T-helper 2 cell treated with Interferon-gamma antibody and Interleukin-4, amounts not matched to agents 5 μg/mL and 100 μg/mL, for 36 hours (primary cell): ENCODE measurements at places on chromosomes 2 and 18.

DNA sequence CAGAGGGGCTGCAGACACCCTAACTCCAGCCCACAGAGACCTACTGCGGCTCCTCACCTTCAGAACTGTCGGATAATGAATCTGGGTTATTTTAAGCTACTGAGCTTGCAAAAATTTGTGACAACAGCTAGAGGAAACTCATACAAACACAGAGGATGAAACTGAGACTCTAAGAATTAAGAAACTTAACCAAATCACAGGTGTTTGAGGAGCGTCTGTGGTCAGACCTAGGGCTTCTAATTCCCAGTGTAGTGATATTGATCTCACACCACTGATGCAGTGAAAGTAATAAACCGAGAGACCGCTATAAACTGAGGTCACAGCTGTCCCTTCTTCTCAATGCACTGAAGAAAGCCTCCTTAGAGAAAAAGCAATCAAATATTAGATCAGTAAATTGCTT is 110.1 kb downstream of the RGPD3 start:
- H3K36me3 ChIP-seq: no peaks in the 10 kb centered on the region
- no peak overlapping the region for H3K4me3 ChIP-seq
- no peak for DNase-seq

DNA sequence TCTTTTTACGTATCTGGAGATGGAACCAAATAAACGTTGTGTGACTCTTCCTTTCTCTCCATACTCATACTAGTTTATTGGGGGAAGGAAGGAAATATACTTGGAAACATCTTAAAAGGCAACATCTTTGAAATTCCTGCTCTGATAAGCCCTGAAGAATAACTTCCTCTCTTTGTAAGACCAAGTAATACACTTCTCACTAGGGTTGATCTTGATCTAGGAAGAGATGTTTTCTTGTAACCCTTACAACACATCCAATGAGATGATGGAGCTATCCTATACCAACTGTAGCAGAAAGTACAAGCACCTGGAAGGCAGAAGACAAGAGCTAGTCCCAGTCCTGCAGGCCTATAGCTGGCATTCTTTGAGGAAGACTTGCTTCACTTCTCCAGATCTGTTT is 2.0 kb downstream of the ANKRD44 start:
- H3K36me3 ChIP-seq: peaks cover 31% of the 10 kb centered on the region
- peak overlapping the region; percentile 91 for H3K4me3 ChIP-seq
- no peaks in the 10 kb centered on the region for H3K27me3 ChIP-seq
- peak overlapping the region; percentile 96 for H3K27ac ChIP-seq

DNA sequence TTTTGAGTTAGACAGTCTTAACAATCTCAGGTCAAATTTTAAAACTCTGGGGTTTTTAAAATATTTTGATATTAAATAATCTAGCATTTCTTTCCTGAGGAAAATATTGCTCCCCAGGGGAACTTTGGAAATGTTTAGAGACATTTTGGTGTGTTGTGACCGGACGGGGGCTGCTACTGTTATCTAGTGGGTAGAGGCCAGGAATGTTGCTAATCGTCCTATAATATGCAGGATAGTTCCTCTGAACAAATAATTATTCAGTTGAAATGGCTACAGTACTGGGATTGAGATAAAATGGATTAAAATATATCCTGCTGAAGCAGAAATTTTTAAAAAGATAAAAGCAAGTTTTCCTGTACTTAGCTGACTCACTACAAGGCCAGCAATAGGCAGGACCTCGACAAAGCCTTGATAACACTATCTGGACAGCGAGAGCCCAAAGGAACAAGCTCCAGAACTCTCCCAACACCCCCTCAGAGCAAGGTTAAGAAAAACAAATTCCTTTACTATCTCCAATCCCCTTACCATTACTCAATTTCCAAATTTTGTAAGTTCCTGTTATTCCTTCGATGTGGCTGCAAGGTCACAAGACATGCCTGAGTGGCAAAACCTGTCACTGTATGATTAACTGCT is 1407.4 kb downstream of the SUCLG1 start:
- H3K27me3 ChIP-seq: no peaks in the 10 kb centered on the region
- H3K27ac ChIP-seq: no peak overlapping the region
- no peaks in the 10 kb centered on the region for H3K36me3 ChIP-seq
- H3K4me1 ChIP-seq: no peaks in the 10 kb centered on the region

DNA sequence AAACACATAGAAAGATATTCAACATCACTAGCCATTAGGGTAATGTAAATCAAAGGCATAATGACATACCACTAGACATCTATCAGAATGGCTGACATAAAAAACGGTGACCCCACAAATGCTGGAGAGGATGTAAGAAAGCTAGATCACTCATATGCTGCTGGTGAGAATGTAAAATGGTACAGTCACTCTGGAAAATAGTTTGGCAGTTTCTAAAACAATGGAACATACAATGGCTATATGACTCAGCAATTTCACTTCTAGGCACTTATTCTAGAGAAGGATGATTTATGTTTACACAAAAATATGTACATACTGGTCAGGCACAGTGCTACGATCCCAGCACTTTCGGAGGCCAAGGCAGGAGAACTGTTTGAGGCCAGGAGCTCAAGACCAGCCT is 87.3 kb downstream of the COLEC12 start:
- DNase-seq: no peak
- no peak overlapping the region for H3K27ac ChIP-seq
- H3K27me3 ChIP-seq: peaks cover 9% of the 10 kb centered on the region
- H3K36me3 ChIP-seq: no peaks in the 10 kb centered on the region
- H3K4me3 ChIP-seq: no peak overlapping the region
- peaks cover 2% of the 10 kb centered on the region for H3K4me1 ChIP-seq

GRCh38 chr18:48787203-48788151 is 163.3 kb downstream of the SMAD7 start:
- no peaks in the 10 kb centered on the region for H3K27me3 ChIP-seq
- no peak for DNase-seq
- peak overlapping the region; percentile 34 for H3K27ac ChIP-seq
- H3K4me3 ChIP-seq: no peak overlapping the region
- peaks cover 8% of the 10 kb centered on the region for H3K4me1 ChIP-seq

- DNase-seq: no peak
- H3K27me3 ChIP-seq: no peaks in the 10 kb centered on the region
Measured at GRCh38 chr18:29753379-29753778, 1289.2 kb downstream of the DSC3 start.

DNA sequence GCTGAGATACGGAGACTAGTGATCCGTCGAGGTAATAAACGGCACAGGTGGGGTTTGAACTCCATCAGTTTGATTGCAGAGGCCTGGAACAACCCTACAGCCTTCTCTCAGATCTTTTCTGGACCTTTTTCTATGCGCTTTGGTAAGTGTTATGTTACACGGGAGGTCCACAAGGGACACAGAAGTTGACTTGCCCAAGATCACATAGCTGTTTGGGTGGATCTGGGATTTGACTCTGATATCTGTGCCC is 1.1 kb upstream of the DNPEP start:
- H3K27me3 ChIP-seq: peaks cover 13% of the 10 kb centered on the region
- H3K4me1 ChIP-seq: peaks cover 9% of the 10 kb centered on the region
- H3K36me3 ChIP-seq: peaks cover 19% of the 10 kb centered on the region
- no peak for DNase-seq
- H3K4me3 ChIP-seq: peak overlapping the region; percentile 66

DNA sequence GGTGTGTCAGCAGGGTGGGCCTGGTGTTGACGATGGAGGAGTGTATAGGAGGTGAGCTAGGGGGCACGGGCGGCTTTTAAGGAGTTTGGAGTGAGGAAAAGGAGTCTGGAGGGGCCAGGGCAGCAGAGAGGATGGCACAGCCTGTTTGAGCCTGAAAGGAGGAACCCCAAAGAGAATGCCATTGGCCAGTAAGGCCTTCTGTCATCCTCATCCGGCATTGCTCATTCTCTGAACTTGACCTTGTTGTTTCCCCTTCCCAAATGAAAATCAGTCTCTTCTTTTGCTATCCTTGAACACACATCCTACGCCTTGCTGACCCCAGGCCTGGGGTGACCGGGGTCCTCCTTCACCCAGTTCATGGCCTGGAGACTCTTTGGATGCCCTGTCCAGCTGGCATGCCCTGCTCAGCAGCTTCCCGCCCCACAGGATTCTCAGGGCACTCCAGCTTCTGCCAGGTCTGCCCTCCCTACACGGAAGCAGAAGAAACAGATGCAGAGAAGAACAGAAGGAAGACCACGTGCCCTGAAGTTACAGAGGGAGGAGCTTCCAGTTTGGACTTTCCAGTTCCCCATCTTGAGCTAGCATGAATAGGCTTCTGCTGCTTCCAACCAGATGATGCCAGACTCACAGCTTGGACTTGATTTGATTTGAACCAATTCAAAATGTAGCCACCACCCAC is 20.5 kb upstream of the KIF3C start:
- H3K4me3 ChIP-seq: no peak overlapping the region
- H3K27me3 ChIP-seq: peaks cover under 1% of the 10 kb centered on the region
- DNase-seq: no peak
- H3K27ac ChIP-seq: no peak overlapping the region
- no peaks in the 10 kb centered on the region for H3K36me3 ChIP-seq
